ENCODE measurements at places on chromosomes 3 and 15.

DNA sequence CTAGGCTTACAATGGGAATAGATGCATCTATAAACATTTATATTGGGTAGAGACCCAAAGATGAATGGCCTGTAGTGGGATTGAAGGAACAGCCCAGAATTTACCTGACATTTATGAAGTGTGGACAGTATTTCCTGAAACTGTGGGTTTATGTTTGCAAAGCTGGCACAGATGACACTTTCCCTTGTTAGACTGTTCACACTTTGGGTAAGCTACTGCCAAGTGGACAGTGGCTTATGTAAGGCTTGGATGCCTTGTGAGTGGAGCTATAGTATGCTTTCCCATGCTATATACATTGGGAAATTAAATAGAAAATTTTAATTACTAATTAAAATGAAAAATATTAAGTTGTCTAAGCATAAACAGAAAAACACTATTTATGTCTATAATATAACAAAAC lies 48.5 kb downstream of the STARD9 start:
- DNase-seq: no peak

- no peak for DNase-seq
Observed at GRCh38 chr3:190517687-190518086, 3.8 kb downstream of the IL1RAP start.

- no peak for DNase-seq
Observed at GRCh38 chr3:54866251-54866650, 61.6 kb downstream of the LRTM1 start.

GRCh38 chr3:172615296-172615695 lies 92.1 kb upstream of the TNFSF10 start:
- no peak for DNase-seq

DNA sequence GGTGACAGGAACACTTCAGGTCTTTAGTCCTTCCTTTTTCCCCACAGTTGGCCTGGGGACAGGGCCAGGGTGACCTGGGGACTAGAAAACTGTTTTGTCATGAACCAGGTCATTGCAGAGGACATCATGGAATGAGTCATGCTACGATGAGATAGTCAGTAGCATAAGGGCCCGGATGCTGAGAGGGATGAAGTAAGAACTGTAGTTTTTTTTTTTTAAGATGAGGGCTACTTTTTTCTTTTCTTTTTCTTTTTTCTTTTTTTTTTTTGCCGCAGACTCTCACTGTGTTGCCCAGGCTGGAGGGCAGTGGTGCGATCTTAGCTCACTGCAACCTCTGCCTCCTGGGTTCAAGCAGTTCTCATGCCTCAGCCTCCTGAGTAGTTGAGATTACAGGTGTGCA lies 8.0 kb downstream of the MAP2K5 start:
- DNase-seq: no peak

DNA sequence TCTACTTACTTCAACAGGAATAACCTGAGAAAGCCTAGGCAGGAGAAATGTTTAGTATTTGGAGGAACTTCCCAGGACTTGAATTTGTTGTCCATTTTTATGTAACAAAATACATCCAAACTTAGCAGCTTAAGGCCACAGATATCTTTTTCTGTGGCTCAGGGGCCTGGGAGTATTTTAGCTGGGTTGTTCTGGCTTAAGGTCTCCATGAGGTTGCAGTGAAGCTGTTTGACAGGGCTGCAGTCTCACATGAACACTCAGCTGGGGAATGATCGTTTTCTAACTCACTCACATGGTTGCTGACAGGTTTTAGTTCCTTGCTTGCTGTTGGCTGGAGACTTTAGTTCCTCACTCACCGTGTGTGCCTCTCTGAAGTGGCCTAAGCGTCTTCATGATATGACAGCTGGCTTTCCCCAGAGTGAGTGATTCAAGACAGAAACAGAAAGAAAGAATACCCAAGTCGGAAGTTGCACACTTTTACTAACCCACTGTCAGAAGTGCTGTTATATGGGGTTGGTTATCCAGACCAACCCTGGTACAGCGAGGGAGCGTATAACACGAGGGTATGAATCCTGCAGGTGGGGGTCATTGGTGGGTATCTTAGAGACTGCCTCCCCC lies 229.7 kb upstream of the TBL1XR1 start:
- no peak for DNase-seq

DNA sequence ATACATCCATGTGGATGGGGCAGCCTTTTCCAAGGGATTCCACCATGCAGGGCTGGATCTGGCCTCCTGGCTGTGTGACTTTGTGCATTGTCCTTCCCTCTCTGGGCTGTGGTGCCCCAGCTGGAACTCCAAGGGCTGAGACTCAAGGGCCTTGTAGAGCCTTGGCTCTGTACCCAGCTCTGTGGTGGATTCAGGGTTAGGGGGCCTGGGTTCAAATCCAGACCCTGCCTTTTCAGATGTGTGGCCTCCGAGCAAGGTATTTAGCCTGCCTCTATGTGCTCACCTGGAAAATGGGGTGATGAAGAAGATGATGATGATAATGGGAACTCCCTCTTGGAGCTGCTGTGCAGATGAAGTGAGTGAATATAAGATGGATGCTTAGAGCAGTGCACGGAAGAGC lies 161.9 kb downstream of the WNT7A start:
- DNase-seq: no peak

- DNase-seq: no peak
Observed at GRCh38 chr3:37694284-37694675, 167.4 kb upstream of the CTDSPL start.

DNA sequence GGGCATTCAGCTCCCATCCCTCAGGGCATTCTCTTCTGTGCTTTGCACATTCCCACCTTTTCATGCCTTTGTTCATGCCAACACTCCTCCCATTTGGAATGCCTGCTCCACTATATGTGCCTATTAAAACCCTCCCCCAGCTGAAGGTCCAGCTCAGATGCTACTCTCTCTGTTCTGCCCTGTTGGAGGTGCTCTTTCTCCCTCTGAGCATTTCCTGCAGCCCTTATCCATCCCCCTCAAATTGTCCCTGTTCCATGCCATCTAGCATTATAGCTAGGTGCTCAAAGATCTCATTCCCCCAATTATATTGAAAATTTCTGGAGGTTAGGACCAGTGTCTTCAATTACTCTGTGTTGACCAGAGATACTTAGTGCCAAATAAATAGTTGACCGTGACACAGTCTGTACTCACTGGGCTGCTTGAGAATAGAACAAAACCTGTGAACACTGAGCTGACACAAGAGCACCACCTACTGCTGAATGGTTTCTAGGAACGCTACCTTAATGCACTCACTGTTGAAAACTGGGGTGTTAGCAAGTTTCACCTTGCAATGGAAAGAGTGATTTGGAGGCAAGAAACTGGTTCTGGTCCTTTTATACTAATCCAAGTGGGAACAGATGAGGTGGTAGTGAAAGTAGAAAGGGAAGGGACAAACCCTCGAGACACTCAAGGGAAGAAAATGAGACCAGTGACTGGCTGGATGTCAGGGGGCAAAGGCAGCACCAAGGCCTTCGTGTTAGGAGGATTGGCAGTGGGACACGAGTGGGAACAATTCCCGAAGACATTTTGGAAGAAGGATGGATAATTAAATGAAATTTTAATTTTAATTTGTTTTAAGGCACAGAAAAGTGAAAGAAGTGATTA lies 289.8 kb upstream of the ROPN1 start:
- no peak for DNase-seq

DNA sequence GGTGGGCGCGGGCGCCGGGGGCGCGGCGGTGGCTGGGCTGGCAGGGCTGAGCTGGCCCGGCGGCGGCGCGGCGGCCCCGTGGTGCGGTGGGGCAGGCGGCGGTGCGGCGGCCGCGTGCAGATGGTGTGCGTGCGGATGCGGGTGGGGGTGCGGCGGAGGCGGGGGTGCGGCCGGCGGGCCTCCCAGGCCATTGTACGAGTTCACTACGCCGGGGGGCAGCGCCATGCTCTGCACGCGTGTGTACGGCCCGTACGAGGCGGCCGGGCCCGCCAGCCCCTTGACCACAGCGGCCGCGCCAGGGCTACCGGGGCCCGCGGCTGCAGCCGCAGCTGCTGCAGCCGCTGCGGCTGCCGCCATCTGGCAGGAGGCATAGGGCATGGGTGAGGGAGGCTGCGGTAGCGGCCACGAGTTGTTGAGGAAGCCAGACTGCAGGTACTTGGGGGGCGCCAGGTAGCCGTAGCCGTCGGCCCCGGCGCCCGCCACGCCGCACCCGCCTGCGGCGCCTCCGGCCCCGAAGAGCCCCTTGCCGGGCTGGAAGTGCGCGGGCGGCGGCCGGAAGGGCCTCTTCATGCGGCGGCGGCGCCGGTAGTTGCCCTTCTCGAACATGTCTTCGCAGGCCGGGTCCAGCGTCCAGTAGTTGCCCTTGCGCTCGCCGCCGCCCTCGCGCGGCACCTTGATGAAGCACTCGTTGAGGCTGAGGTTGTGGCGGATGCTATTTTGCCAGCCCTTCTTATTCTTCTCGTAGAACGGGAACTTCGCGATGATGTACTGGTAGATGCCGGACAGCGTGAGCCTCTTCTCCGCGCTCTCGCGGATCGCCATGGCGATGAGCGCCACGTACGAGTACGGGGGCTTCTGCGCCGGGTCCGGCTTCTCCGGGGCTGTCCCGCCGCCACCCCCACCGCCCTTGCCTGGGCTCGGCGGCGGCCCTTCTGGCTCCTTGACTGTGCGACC lies 951 bp downstream of the FOXL2 start:
- no peak for DNase-seq

DNA sequence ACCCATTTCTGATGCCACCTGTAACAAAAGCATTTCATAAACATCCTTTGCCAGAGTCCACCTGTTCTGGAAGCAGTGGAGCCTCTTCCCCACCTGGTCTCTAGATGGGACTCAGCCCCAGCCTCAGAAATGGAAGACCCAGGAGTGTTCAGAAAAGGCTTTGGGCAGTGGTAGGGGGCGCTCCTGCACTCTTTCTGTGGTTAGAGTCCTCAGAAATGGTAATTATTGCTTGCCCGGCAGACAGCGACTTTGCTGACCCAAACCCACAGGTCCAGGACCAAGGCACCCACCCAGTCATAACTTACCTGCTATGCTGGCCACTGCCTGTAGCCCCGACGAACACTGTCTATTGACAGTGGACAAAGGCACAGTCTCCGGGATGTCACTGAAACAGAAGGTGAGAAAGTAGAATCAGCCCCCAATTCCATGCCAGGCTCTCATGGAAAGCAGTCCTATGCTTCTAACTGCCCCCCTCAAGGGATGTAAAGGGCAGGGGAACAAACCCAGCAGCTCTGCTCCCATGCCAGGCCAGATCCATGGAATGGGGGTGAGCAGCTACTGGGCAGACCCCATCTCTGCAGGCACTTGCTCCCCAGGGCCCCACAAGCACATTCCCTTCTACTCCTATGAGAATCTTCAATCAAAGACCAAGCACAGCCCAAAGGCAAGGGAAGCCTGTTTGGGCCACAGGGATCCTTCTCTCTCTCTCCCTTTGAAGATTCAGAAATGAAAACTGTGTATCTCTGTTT lies 5.1 kb downstream of the ACAA1 start:
- DNase-seq: no peak

- DNase-seq: no peak
Observed at GRCh38 chr3:76615719-76616118, 424.2 kb upstream of the ROBO2 start.

DNA sequence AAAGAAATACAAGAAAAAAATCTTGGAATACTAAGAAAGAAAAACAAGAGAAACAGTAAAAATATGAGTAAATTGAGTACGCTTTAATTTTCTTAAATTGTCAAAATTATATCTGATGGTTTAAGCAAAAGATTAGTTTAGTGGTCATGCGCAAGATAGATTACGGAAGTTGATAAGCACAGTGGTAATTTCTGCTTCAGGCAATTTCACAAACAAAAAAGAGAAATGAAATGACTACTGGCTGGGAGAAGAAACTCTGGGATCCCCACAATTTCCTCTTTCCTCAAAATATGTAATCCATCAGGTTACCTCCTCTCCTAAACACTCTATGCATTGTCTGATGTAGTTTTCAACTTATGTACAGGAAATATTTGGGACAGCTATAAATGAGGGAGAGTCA lies 9.0 kb downstream of the MYD88 start:
- no peak for DNase-seq

DNA sequence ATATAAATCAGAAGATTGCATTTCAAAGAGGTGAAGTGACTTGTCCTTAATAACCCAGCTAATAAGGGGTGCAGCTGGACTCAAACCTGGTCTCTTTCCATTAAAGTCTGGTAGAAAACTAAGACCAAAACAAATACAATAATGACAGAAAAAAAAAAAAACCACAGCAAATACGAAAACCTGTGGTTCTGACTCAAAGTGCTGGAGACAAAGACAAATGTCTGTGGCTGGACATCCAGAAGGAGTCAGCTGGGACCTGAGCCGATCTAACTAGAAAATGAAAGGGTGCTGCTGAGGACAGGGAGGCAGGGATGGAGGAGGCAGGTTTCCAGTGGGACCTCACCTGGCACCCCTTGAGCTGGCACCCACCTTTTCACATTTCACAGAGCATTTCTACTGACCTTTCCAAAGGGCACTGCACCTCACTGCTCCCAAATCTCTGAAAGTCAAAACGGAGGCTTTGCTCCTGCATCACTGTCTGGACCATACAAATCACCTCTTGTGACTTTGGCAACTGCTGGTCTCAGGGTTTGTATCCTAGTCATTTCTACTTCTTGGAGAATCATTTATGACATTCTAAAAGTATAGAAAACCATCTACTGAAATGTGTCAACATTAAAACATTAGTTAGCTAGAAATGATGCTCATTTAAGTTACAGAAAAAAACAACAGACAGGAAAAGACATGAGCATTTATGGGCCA lies 61.7 kb downstream of the CCNL1 start:
- no peak for DNase-seq

- DNase-seq: no peak
Observed at GRCh38 chr3:43238801-43239200, 47.5 kb upstream of the SNRK start.

DNA sequence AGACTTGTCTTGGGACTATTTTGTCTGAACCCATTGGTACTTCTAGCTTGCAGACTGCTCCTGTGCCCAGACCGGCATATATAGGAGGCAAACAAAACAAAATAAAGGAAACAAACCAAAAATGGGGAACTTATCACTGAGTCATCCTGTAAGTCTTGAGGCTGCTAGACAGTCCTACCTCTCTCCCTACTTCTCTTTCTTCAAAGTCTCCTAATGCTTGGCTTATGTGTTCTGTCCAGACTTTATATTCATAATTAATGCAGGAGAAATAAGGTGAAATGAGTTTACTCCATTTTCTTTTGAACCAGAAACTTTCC lies 266.2 kb downstream of the ZNF385D start:
- DNase-seq: no peak

DNA sequence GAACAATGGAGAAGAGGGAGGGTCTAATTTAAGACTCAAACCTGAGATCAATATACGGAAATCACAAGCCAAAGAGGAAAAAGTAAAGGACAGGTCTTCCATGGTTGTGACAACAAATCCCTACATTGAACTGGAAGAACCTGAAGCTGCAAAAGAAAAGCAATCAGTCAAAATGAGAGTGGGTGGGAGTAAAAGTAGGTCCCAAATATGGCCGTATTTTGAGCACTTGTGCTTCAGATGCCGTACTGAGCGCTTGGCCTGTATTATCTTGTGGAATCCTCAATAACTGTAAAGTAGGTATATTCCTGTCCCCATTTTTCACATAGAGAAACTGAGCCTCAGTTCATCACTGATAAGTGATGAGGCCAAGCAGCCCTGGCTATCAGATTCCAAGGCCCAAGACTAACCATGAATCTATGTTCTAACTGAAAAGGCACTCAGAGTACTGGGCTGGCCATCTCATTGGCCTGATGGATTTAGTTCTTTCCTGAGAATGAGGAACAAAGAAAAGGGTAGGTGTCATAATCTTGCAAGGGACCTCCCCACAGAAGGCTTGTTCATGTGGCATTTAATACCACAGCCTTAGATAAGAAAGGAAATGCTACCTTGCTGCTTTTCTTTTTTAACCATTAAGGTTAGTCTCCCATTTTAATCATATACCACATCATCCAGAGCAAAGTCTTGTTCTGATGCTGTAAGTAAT lies 52.5 kb downstream of the LRRN1 start:
- no peak for DNase-seq

GRCh38 chr3:45861043-45861719 lies 19.3 kb upstream of the LZTFL1 start:
- DNase-seq: no peak
